ENCODE measurements at places on chromosomes 11 and 22.

GRCh38 chr11:61120706-61121191, 18.5 kb downstream of the CD5 start:
- DNase-seq: no peak

GRCh38 chr11:125056931-125057692, 6.0 kb upstream of the SLC37A2 start:
- DNase-seq: no peak

GRCh38 chr11:120739780-120740179, 228.2 kb downstream of the GRIK4 start:
- no peak for DNase-seq

- no peak for DNase-seq
Observed at GRCh38 chr11:90465553-90465952, 242.7 kb upstream of the CHORDC1 start.

DNA sequence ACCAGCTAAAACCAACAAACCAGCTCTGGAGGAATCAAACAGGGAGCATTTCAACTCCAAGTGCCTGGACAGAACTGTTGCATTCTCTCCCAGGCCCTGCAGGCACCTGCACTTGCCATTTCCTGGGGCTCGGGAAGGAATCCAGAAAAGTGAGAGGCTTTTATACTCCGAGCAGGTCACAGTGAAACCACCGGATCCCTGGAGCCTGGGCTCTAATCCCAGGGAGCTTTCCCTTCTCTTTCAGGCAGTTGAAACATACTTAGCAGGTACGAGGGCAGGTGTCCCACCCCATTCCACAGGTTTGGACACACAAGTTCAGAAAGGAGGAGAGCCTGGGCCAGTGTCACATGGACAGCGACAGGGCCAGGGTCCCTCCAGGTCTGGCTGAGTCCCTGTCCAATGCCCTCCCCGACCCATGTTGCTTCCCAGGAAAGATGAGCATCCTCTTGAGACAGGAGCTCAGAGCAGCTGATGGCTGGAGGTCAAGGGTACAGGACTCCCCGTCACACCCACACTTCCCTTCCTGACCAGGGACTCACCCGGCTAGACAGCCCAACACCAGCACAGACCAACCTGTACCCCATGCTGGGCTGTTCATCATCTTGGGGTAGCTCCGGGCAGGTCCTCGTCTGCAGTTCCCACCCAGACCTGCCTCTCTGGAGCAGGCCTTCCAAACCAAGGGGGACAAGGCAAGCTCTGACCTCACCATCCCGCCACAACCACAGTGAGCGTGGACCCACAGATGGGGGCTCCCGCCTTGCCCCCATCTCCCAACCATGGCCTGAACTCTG, 49.9 kb upstream of the CD5 start:
- DNase-seq: no peak

GRCh38 chr11:108196901-108197300, 25.5 kb downstream of the NPAT start:
- no peak for DNase-seq

DNA sequence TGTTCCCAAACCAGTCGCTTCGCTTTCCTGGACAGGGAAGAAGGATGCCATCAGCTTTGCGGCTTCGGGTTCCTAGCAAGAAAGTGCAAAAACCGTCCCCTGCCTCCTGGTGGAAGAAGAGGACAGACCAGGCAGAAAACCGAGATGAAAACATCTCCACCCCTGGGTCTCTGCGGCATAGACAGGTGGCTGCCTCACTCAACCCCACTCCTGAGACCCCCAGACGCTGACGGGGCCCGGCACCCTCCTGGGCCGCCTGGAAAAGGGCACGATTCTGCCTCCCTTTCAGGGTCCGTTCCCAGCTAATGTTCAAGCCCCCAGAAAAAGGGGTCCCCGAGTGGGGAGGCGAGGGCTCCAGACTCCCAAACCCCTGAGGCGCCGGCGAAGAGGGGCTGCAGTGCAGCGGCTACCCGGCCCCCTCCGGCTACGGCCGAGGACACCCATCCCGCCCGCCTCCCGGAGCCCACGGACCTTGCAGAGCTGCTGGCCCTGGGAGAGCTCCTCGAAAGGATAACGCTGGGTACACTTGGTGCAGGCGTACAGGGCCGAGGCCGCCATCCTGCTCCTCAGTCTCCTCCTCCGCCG, 569 bp downstream of the FAM76B start:
- DNase-seq: no peak

DNA sequence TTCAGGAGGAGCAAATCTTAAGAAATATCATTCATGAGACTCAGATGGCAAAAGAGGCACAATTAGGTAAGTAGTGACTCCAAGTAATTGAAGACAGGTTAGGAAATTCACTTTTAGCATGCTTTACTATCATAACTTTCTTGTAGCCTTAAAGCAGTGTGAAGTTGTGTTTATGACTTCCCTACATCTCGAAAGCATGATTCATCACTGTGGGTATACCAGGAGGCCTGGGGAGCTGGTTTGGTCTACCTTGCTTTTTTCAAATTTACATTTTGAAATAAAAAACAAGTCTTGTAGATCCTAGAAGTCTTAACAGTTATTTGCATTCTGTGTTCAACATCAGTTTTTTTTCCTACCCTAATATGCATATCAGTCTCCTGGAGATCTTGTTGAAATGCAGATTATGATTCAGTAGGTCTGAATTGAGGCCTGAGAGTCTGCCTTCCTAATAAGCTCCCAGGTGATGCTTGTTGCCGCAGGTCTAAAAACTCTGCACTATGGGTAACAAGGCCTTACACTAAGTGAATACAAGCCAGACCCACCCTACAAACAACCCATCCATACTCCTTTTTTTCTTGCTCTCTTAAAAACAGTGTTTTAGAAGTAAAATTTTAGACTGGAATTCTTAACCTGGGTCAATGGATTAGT, 41.4 kb downstream of the TTC17 start:
- no peak for DNase-seq

- DNase-seq: no peak
Observed at GRCh38 chr11:98545544-98546175, 475.1 kb upstream of the CNTN5 start.

DNA sequence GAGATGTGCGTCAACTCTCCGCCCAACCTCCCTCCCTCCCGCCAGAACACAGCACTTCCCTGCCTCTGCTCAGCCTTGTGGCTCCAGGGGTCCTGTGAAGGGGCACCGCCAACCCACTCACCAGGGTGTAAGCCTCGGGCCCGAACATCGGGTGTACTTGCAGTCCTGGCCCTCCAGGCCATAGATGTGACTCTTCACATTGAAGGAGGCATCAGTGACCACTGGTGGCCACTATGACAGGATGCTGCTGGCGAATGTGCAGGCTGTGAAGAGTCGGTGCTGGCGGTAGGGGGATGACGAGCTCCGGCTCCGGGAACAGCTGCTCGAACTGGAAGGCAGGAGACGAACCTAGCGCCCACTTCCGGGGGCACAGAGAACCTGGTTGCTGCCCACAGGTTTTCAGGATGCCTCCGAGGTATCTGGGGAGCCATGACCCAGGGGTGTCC, 97.4 kb downstream of the MED15 start:
- DNase-seq: no peak

GRCh38 chr22:48806227-48806781, 1021.4 kb downstream of the BRD1 start:
- DNase-seq: no peak

GRCh38 chr11:128334311-128335044, 252.9 kb downstream of the ETS1 start:
- no peak for DNase-seq

DNA sequence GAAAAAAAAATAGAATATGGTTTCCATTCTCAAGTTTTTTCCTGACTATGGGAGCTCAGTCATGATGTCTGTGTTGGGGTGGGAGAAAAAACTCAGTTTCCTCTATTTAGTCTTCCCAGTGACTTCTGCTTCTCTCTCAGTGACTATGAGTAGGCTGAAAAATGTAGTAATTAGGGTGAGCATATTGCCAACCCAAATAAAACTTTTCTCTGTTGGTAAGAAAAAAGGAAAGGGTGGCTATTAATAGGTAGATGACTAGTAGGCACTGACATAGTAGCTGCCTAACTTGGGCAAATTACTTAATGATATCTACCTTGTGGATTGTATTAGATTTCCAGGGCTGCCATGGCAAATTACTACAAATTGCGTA, 34.2 kb upstream of the BIRC3 start:
- DNase-seq: no peak

- no peak for DNase-seq
Observed at GRCh38 chr11:44256673-44257291, 53.2 kb downstream of the ALX4 start.

- DNase-seq: no peak
Observed at GRCh38 chr11:66047541-66048365, 1.2 kb downstream of the GAL3ST3 start.

- DNase-seq: no peak
Observed at GRCh38 chr11:96506953-96507354, 117.1 kb downstream of the JRKL start.

- no peak for DNase-seq
Observed at GRCh38 chr11:9313648-9314290, 624 bp downstream of the TMEM41B start.

DNA sequence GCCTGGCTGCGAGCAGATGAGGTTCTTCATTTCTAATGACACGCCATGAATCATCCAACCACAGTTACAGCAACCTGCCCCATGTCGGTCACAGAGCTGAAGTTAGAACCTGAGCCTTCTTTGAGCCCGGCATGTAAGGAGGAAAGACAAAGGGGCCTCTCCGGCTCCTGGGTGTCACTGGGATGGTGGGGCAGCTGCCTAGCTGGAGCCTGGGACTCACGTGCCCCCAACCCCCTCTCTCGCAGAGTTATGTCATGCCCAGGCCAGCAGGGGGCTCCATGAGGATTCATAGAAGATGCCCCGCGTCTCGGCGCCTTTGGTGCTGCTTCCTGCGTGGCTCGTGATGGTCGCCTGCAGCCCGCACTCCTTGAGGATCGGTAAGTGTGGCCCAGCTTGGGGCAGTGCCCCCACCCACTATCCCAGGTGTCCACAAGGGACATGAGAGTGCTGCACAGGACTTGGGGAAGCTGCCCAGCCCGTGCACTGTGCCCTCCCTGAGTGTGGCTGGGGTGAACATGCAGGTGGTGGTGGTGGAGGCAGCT, 148.5 kb downstream of the GRIK4 start:
- DNase-seq: no peak

DNA sequence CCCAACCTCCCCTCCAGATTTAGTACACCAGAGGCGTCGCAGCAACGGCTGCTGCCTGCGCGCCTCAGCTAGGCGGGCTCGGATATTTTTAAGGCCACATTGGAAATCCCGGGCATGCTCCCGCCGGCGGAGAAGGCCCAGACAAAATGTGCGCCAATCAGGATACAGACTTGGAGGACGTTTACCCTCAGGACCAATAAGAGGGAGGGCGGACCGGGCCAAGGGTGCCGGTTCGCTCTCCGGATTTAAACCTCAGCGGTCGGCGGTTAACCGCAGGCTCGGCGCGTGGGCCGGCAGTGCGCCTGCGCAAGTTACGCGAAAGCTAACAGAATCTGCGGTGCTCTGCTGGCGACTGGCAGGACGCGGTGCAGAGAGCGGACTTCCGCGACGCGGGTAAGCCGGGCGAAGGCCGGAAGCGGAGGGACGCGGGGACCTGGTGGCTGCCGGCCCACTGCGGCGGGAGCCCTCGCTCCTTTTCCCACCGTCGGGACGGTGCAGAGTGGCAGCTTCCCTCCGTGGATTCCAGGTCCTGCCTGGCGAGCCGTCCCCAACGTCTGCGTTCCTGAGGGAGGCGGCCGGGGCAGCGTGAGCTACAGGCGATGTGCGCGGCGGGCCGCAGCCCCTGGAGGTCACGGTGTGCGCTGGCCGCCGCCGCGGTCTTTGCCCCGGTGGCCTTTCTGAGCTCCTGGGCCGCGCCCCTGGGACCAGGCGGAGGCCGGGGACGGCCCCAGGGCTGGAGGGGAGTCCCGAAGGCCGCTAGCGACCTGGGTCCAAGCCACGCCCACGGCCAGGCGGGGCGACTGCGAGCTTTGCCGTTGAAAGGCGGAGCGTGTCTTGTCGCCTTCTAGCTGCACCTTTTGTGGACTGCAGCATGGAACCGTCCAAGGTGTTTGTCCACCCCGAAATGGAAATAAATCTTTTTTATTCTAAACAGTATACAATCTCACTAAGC, at the start of gene HYLS1:
HYLS1 (plus strand) TSS at position 296 of the 952 bp plus-strand sequence. CDS start 11,701 bp downstream, outside the sequence.
- DNase-seq: peak; percentile 58

DNA sequence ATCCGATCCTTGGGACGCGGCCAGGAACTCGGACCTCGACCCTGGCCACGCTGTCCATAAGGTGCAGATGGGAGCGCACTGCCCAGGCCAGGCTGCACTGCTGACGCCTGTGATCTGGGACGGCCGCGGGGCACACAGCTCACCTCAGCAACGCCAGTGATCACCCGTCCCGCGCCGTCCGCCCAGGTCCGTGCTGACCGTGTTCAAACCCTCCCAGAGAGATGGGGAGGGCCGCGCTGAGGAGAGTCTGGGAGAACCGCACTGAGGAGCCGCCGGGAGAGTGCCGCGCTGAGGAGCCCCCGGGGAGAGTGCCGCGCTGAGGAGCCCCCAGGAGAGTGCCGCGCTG, 636 bp downstream of the KCNQ1OT1 start:
- no peak for DNase-seq

GRCh38 chr11:58316142-58316541, 42.7 kb downstream of the OR5B17 start:
- no peak for DNase-seq

GRCh38 chr11:20457934-20458680, 70.6 kb downstream of the PRMT3 start:
- no peak for DNase-seq

DNA sequence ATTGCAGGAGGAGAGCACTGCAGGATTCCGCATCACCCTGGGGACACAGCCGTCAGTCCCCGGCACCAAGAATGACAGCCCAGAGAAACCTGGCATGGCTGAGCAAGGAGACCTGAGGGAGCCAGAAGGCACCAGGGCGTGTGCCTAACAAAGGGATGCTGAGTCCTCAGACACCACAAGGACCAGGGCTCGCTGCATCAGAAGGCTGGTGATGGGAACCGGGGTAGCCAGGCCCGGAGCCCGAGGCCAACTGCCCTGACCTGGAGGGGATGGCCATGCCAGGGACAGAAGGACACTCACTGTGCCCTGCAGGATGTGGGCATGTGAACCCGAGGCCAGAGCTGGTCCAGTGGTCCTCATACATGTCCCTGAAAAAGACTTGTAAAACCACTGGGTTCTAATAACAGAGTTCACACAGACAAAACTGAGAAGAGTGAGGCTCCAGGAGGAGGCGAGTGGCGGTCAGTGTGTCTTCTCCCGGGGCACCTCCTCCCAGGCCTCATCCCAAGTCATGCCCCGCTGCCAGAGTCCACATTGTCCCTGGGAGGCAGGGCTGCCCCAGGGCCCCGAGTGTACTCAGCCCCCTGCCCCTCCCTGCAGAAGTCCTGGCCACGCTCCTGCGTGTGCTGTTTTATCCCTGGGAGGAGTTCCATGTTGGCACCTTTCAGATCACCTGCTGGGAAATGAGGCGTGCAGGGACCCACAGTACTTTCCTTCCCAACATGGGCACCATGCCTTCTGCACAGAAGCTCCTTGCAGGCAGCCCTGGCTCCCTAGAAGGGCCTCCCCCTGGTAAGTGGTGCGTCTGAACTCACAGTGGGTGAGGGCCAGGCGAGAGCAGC, 42.5 kb downstream of the TBX1 start:
- no peak for DNase-seq

- DNase-seq: no peak
Observed at GRCh38 chr11:84833488-84834088, 793.6 kb downstream of the DLG2 start.

GRCh38 chr11:57482782-57483561, 22.6 kb downstream of the RTN4RL2 start:
- no peak for DNase-seq
